ENCODE measurements at places on chromosomes 12 and 14.

- no peak for DNase-seq
These were observed 16.8 kb downstream of the CLMN start for GRCh38 chr14:95302667-95303506.

- DNase-seq, result no peak
These were observed 11.5 kb downstream of the ALG10 start for GRCh38 chr12:34033628-34034296.

DNA sequence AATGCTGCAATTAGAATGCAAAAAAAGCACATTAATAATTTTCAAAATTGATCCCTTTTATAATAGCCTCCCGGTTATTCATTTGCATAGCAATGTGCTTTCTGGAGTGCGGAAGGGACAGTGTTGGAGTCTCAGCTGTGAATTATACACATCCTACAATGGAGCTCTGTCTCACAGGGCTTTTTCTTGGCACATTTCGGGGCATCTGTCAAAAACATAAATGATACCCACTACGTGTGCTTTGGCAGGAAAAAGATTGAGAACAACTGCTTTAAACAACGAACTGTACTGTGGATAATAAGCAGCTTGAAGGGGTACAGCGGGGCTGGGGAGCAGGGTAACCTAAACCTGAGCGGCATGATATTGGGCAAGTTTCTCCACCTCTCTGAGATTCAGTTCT, 123.1 kb downstream of the PAH start:
- DNase-seq, result no peak

DNA sequence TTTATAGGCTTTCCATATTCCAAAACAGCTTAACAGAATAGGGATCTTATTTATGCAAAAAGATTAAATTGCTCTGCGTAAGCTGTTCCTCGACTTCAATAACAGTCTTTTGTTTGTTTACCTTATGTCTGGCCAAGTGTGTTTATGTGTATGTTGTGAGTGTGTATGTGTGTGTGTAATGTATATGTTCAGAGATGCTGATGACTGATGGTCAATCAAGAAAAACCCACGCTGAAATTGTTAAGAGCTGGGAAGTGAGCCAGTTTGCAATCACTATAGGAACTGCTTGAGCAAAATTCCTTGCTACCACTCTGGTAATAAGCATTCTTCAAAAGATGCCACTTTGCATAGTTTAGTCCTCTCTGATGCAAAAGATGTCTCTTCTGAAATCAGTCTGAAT, 59.6 kb downstream of the PRKD1 start:
- DNase-seq, result no peak

- DNase-seq, result no peak
These were observed 65.8 kb downstream of the PITPNM2 start for GRCh38 chr12:123085066-123085465.

DNA sequence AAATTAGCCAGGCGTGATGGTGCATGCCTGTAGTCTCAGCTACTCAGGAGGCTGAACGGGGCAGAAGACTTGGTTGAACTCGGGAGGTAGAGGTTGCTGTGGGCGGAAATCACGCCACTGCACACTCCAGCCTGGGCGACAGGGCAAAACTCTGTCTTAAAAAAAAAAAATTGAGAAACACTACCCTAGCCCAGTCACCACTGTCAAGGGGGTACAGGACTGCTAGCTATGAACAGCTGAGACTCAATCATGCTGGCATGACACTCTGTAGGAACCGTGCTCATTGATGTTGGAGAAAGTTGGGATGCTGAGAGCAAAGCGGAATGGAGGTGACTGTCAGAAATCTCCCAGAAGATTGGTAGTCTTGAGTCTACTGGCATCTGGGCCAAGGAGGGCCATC, 58.2 kb upstream of the STON2 start:
- DNase-seq, result no peak

GRCh38 chr14:51236314-51236713, 3.7 kb upstream of the TMX1 start:
- DNase-seq, result no peak

Measured in activated naive CD8-positive, alpha-beta T cell treated with anti-CD3 and anti-CD28 coated beads, Interleukin-2, amount 50 U/mL, for 16 hours (primary cell).